ENCODE measurements at places on chromosomes 11 and 22.

- peak; percentile 34 for DNase-seq
Observed at GRCh38 chr11:121688055-121688491, 235.3 kb upstream of the SORL1-AS1 start.

DNA sequence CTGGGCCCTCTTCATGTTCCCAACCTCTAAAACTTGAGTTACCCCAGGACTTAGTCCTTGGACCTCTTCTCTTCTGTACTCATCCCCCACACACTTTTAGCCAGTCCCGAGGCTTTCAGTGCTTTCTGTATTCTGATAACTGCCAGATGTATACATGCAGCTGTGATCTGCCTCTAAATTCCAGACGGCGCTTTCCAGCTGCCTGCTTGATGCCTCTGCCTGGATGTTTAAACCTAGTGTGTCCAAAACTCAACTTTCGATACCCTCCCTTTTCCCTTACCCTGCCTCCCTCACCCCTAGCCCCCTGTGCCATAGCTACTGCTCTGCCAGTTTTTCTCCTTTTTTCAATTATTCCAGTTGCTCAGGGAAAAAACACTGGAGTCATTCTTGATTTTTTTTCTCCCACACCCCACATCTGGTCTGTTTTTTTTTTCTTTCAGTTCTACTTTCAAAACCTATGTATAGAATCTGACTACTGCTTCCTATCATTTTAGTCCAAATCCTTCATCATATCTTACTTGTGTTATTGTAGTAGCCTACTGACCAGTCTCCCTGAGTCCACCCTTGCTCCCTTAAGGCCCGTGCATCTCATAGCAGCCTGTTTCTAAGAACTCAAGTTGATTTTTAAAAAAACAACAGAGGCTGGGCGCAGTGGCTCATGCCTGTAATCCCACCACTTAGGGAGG, 32.9 kb upstream of the TECTA start:
- no peak for DNase-seq

- DNase-seq, result no peak
Observed at GRCh38 chr11:67308031-67308866, 4.9 kb downstream of the SSH3 start.

- DNase-seq, result no peak
Observed at GRCh38 chr22:41976070-41976901, 7.0 kb downstream of the SEPTIN3 start.

DNA sequence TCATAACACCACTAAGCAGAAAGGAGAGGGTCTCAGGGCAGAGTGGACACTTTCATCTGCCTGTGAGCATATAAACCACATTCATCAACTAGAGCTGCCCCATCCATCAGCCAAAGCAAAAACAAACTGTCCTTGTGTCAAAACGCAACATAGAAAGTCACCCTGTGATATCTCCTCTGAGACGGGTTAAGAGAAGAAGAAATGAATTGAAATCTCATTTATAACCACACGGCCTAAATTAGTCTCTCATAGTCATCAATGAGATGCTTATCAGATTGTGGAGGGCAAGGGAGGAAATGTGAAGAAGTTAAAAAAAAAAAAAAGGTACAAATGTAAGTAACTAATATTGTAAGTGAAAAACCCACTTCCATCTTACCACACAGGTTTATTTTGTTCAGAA, 75.7 kb downstream of the SIK3 start:
- DNase-seq, result no peak

DNA sequence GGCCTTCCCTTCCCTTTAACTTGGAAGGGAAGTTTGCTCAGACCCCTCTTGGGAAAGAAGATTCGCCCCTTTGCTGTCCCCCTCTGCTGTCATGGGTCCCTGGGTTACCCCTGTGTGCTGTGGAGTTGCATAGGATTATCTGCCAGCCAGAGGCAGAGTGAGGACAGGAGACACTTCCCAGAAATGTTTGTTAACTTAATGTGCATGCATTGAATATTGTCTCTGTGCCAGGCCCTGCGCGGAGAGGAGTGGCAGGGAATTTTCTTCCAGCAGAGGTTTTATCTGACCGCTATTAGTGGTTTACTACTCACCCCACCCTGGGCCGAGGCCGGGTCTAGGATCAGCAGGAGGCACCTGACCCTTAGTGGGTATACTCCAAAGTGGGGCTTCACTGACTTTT, 894.8 kb downstream of the TBC1D22A start:
- DNase-seq, result no peak

GRCh38 chr11:58927393-58928106, 11.7 kb upstream of the GLYATL1 start:
- no peak for DNase-seq

GRCh38 chr11:126328938-126329643, 25.2 kb downstream of the DCPS start:
- DNase-seq, result no peak

DNA sequence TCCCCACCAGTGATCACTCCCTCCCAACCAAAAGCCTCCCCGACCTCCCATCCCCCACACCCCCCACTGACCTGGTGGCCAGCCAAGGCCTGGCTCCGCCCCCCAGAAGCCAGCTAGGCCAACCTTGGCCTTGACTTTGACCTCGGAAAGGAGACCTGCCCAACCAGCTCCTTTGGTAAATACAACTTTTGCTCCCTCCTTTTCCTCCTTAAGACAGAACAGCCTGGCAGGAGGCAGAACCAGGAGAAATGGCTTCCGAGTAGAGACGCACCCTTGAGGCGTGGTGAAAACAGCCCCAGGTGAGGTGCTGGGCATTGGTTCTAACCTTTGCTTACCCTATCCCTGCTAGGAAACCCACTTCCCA, 27.0 kb downstream of the PLEKHA7 start:
- DNase-seq, result no peak

DNA sequence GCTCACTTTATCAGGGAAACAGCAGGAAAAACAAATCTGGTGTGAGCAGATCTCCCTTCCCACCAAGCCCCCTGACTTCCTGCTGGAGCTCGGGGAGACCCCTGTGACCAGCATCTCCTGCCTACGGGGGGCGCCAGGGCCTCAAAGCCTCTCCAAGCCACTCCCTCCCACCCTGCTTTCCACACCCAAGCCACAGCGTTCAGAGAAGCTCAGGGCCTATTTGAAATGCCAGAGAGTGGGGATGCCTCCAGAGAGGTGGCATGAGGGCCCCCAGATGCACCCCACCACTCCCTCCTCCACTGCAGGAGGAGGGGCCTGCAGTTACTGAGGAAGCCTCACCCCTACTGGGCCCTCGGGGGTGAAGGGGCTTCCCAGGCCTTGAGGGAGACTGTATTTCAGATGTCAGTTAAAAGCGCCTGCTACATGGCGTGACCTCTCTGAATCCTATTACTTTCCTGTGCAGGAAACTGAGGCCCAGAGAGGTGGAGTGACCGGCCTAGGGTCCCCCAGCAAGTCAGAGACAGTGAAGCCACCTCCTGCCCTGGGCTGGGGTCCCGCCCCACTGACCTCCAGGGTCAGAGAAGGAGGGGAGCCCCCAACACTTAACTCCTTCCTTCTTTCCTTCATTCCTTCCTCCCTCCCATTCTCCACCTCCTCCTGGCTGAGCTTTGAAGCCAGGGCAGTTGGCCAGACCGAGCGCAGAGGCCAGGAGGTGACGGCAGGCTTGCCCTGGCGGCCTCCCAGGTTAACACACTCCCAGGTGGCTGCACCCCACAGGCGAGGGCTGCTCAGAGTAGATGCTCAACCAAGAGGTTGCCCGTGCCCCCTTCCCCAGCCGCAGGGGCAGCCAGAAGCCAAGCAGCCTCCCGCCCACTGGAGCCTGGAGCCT, 6.0 kb upstream of the CDKN1C start:
- DNase-seq, result no peak

DNA sequence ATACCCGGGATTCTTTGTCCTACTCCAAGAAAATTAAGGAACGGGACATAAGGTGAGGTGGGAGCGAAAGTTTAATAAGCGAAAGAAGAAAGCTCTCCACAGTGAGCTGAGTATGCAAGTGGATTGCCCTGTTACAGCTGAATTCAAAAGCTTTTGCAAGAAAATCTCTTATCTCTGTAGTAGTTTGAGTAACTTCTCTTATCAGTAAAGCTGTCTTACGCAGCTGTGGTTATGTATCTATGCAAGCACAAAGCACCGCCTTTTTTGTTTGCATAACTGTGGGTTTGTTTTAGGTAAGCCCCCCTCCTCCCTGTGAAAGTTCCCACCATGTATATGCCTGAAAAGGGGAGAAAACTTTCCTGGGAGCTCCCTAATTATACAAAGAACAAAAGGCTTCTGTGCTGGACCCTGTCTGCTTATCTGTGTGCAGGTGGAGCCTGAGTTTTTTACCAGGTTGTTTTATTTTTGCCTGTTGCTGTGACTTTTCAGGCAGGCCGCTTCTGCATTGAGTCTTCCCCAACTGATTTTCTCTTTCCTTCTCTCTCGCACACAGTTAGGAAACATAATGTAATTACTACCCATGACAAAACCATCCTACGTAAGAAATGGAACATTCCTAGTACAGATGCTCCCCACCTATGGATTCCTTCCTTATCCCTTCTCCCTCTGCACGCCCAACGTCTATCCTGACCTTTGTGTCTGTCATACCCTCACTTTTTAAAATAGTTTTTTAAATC, 837 bp upstream of the PLAAT5 start:
- no peak for DNase-seq

GRCh38 chr11:83021780-83022125, 49.9 kb downstream of the RAB30 start:
- DNase-seq, result no peak

GRCh38 chr22:46735747-46736608, 2.1 kb downstream of the CERK start:
- no peak for DNase-seq

- no peak for DNase-seq
Observed at GRCh38 chr11:110855191-110855590, 143.0 kb upstream of the ARHGAP20 start.

DNA sequence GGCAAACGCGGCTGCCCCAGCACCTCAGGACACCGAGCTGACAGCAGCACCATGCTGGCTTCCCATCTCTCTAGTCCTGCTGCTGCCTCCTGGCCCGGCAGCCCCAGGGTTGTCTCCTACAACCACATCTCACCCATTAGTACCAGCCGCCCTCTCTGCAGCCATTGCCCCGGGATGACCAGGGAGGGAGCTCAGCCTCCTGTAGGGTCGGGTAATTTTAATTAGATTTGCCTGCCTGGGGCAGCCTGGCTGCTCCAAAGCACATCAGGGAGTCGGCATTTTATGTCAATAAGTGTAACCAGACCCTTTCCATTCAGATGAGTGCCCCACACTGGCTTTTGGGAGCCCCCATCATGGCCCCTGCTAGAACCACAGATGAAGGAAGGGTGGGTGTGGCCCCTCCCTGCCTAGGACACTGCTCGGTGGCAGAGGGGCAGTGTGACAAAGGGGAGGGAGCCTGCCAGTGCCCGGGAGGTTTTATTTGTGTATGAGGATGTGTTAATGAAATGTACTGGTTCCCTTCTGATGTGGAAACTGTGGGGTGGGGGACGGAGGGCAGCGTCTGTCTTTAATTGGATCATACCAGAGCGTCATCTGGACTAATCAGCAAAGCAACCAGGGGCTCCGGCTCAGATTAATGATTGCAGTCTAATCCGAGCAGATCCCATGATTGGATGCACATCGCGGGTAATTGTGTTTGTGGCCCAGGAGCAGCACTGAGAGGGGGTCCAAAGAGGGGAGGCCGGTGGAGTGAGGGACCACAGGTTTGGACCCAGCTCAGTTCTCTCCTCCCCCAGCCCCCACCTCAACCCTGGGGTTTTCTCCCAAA, 125.3 kb downstream of the FEZ1 start:
- no peak for DNase-seq

DNA sequence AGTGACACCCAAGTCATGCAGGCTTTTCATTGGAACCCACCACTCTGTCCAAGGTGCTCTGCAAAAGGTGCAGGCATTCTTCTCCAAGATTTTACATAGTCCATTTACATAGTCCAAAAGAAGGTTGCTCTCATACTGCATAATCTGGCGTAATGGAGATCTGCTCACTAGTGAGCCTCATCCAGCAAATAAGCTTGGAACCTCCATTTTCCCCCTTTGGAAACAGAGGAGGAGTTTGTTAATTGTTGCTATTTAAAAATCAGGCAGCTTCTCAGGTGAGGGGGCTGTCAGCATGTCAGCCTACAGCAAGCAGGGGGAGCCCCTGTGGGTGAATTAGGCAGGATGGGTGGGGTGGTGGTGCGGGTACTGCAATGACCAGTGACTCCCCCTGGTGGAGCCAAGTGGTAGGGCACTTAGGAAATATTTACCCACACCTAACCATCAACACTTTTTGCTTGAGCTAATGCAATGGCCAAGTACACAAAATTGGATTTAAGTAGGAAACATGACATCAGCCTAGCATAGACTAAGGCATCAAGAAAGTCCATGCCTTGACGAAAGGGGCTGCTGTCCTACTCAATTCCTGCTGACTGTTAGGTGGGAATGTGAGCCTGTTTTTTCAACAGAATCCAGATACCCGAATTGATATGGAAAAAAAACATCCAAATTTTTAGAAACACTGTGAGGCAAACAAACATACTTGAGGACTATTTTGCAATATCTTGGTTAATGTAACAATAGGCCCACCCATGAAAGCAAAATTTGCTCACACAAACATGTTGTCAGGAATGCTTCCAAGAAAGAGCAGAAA, 64.5 kb downstream of the AMBRA1 start:
- DNase-seq, result peak; percentile 10

Data from amniotic stem cell (primary cell).